ENCODE measurements at places on chromosomes 5 and 9.

DNA sequence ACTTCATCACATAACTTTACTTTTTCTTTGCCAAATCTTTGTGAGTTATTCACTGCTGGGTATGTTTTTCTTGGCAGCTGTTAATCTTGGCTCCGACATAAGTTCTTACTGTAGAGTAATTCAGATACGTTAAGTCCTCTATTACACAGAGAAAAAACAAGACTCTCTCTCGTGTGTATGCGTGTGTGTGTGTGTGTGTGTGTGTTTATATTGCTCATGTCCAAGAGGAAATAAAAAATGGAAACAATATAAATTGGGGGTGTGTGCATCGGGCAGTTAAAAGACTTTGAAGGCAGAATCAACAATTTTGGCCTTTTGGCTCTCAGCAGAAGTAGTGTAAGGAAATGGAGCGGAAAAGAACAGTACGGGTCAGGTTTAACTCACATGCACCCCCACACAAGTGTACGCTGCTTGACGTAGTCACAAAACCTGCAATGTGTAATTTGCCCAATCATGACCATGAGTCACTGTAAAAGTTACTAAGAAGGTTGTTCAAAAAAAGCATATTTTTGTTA lies 67.2 kb upstream of the IFNE start:
- DNase-seq, result peak; percentile 83

DNA sequence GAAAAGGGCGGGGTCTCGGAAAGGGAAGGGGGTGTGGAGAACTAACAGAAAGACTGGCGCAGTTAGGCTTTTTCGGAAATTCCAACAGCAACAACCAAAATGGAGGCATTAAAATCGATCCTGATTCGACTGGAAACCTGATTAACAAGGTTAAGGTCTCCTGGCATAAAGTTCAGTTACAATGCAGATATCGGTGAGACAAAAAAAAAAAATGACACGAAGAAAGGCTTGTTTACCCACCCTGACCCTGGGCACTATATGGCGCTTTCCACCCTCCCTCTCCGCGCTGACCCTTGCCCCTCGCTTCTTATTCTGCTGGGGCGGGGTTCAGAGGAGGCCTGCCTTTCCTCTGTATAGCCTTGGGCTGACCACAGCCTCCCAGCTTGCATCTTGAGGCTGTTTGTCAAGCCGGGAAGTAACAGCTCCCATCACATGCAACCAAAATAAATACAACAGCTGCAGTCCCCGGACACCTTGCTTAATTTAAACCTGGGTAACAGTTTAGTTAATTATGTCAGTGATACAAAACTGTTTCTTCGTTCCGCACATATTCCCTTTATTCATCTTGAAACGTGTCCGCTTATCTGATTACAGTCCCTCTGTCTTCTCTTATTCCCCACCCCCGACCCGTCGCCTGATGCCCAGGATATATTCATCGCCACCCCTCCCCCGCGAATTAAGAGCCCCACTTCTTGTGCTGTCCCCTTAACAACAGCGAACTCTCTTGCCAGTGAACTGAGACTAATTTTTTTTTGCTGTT lies 795 bp upstream of the PJA2 start:
- DNase-seq, result no peak

GRCh38 chr9:129258823-129259301 lies 80.8 kb upstream of the IER5L start:
- no peak for DNase-seq

DNA sequence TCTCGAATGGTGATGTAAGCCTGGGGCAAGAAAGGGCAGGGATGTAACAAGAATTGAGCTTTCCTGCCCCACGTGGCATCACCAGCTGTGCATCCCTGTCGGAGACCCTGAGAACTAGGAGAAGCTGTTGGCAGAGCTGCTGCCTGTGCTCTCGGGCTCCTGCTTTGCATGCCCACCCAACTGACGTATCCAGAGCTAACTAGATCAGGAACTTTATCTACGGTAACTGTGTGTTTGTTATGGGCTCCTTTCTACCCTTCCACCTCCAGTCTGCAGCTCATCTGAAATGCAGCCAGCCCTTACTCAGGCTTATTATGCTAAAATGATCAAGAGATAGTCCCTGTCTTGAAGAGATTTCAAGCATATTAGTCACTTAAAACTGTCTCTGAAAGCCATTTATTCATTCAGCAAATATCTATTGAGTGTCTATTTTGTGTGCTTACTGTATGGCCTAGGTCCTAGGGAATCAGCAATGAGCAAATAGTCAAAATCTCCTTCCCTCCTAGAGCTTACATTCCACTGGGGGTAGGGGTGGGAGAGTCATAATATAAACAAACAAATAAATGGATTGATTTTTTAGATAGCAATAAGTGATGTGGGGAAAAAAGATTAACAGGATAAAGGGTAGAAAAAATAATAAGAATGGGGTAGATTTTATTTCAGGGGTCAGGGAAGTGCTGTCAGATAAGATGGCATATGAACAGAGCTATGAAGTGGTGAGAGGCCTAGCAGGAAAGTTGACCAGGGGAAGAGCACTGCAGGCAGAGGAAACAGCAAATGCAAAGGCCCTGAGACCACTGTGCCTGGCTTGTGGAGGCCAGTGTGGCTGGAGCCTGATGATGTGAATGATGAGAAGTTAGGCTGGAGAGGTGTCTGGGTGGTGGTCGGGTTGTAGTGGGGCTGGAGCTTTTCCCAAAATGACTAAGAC lies 118.2 kb downstream of the GALNT10 start:
- peak; percentile 23 for DNase-seq

DNA sequence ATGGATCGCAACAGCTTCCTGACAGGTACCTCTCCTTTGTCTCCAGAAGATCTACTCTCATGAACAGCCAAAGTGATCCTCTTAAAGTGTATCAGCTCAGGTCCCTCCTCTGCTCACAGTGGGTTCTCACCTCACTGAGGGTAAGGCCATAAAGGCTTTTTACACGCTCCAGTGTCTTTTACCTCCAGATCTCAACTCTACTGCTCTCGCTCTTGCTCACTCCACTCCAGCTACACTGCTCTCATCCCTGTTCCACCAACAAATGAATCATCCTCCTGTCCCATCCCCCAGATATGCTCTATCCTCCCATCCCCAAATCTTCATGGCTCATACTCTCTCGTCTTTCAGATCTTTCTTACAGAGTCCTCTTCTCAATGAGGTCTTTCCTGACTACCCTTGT lies 248.6 kb upstream of the EFNA5 start:
- DNase-seq, result no peak

DNA sequence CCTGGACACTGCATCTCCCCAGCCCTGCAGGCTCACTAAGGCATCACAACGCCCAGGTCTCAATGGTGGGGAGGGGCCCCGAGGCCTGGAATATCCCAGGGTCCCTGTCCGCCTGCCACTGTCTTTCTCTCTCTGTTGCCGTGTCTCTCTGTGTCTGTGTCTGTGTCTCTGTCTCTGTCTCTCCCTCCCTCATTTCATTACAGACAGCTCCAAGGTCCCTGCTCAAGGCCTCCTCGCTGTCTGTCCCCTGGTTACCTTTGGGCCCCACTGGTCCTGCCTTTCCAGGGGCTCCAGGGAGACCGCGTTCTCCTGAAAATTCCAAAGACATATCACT lies 3.2 kb downstream of the FCN1 start:
- no peak for DNase-seq

DNA sequence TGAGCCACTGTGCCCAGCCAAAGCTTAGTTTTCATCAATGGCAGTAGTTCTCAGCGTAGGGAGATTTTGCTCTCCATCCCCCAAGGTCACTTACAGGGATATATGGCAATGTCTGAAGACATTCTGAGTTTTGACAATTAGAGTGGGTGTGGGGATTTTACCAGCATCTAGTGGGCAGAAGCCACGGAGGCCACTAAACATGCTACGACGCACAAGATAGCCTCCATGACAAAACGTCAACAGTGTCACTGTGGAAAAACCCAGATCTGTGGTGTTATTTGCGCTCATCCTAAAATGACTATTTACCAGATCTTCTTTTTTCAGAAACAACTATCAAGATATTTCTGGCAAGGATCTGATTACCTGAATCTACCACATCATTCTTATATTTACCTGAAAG lies 68.2 kb downstream of the CDC14B start:
- no peak for DNase-seq

- no peak for DNase-seq
These were observed 95.8 kb upstream of the ADAMTS16 start for GRCh38 chr5:5044247-5044840.
